ENCODE measurements at places on chromosomes 1 and 21. TPM values are rescaled to one million over a fixed set of nuclear protein-coding genes. Genes with fewer than 3 reads are reported as not detected.

Gene PGBD5
- total RNA-seq: 0.52 TPM

- no peak for ATAC-seq
These were observed 37.7 kb upstream of the IPO9 start for GRCh38 chr1:201791051-201791778.

GRCh38 chr1:205925736-205926135 is 17.5 kb downstream of the SLC26A9 start:
- ATAC-seq: no peak

Gene SYT2
- total RNA-seq: 0.05 TPM

Gene ELF3
- total RNA-seq: 0.32 TPM

GRCh38 chr1:173392895-173393658 is 84.1 kb upstream of the PRDX6 start:
- ATAC-seq: no peak

Gene KRTAP12-2
- not detected for total RNA-seq

All from activated T-helper 17 cell treated with anti-CD3 and anti-CD28 coated beads, Interleukin-2, amount 50 U/mL, for 72 hours (primary cell).